ENCODE measurements at places on chromosomes 3 and 15.

GRCh38 chr15:36584511-36584910 is 5.1 kb downstream of the CDIN1 start:
- no peak for DNase-seq

DNA sequence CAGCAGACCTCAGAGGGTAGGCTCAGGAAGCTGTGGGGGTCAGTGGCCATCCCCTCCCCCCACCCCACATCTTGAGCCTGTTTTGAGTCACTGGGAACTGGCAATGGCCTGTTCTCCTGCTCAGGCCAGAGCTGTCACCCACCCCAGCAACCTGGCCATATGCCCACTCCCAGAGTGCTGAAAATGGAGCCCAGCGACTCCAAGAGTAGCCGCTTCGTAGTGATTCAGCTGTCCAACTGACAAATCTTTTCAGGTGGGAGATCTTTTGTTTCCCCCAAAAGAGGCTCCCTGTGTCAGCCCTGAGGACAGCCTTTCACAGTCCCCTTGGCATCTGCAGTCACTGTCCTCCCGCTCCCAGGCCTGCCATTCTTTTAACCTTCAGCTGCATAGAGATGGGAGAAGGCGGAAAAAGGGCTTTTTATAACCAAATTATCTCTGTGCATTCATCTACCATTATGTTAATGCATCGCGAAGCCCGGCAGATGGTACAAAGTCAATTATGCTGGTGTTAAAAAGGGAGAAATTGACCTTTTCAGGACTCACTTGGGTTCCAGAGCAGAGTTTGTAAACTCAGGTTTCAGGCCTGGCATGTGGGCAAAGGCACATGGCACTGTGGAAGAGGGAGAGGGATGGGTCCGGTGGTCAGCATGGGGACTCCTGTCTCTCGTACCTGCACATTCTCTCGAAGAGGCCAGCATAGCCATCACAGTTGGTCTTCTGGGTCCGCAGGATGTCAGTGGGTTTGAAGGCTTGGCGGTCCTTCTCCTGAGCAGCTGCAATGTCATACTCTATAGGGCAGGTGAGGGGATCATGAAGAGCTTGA is 32.1 kb downstream of the KY start:
- no peak for DNase-seq

DNA sequence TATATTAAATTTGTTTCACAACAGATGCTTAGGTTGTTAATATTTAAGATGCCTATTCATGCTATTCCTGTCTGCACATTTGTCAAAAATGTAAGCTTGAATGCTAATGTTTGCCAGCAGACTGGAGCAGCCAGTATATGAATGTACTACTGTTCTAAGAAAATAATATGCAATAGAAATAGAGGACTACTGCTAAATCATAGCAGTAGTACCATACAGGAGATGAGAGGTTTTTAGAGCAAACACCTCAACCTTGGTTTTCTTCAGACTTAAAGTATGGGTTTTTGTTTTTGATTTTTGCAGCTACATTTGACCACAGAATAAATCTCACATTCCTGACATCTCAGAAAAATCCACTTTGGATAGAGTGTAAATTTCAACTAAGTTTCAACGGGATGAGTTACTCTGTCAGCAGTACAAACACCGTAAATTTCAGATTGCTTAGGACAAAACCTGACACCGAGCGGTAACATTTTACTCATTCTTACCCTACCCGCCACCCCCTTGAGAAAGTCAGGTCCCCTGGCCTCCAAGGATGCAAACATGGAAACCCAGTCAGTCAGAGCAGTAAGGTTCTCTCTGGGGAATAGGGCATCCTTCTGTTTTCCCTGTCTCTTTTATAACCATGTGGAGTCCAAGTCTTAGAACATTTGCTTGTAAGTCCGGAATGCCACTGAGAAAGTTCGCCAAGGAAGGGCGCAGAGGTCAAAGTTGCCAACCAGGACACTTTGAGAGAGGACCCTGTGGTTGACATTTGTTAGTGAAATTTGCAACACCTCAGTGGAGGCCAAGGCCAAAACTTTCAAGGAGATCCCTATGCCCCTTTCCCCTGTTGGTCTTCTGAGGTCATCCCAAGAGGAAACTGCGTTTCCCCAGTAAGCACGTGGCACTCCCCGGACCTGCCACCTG is 17.9 kb upstream of the SATB1 start:
- no peak for DNase-seq

DNA sequence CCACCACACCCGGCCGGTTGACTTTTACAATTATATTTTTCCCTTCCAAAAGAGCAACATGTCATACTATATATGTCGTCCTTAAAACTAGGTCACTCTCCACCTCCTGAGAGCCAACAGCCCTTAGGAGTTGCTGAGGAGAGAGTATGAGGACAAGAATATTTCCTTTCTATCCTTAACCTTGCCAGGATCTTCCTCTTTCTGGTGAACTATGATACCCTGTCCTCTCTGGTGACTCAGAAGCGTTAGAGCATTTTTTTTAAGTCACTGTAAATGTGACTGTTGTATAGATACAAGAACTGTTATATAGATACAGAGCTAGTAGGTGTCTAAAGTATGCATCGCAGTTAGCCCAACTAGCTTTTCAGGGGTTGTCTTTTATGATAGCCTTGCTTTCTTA is 33.7 kb upstream of the MTHFS start:
- no peak for DNase-seq

- no peak for DNase-seq
Observed at GRCh38 chr15:49707598-49707997, 86.8 kb downstream of the DTWD1 start.

GRCh38 chr3:143145906-143146305 is 26.3 kb downstream of the CHST2 start:
- no peak for DNase-seq

- no peak for DNase-seq
Observed at GRCh38 chr15:90465140-90465929, 64.4 kb upstream of the CRTC3 start.

- no peak for DNase-seq
Observed at GRCh38 chr3:14210290-14210688, 31.7 kb downstream of the LSM3 start.

GRCh38 chr3:32542807-32543206 is 27.9 kb downstream of the DYNC1LI1 start:
- DNase-seq: no peak

DNA sequence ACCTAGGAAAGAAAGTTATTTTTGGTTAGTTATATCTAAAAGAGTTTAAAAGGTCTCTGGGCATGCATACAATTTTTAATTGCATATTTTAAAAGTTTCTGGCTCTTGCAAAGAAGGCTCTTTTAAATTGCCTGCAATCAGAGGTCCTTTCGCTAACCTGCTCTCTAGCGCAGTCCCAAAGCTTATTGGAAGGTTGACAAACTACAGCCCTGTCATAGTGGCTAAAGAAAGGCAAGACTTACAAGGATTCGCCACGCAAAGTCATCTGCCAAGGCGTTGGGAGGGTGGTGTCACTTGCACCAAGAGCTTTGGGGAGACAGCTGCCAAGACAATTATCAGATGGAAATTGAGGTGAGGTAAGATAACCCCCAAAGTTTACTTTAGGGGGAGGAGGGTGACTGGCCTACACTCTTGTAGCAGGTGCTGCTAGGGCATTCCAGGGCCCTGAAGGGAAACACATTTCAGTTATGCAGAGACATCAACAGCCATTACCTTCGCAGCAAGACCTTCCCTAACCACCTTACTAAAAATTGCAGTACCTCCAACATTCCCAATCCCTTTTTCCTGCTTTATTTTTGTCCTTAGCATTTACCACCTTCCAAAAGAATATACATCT is 606.2 kb downstream of the MAGI1 start:
- no peak for DNase-seq

DNA sequence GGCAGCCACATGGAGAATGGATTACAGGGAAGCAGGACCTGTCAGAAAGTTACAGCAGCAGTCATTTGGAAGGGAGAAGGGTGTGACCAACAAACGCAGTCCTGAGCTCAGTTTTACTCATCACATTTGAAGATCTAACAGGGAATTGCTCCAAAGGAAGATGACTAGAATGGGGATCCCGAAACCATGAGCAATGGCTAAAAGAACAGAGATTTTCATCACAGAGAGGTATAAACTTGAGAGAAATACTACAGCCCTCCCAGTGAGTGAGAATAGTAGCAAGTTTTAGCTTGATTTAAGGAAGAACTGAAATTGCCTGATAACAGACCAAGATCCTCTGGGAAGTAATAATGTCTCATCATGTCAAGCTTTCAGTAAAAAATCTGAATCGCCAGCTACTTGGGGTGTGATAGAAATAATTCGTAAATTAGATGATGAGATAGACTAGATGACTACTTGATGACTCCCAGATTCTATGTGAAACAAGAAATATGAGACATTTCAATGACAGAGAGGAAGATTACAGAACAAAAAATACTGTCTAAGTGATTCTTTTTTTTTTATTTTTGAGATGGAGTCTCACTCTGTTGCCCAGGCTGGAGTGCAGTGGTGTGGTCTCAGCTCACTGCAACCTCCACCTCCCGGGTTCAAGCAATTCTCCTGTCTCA is 16.9 kb downstream of the CD47 start:
- DNase-seq: no peak

DNA sequence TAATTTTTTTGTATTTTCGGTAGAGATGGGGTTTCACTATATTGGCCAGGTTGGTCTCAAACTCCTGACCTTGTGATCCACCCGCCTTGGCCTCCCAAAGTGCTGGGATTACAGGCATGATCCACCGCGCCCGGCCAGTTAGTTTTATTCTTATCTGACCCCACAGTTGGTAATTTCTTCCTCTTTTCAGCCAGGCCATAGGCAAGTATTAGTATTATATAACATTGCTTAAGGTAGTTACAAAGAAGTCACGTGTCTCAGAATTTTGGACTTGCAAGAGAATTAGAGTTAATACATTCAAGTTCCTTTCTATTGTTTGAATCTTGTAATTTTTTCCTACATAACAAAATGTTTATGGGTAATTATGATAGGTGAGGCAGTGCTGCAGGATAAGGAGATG is 334.8 kb downstream of the LPP start:
- DNase-seq: no peak

GRCh38 chr15:32956006-32956405 is 238.2 kb downstream of the GREM1 start:
- DNase-seq: no peak

DNA sequence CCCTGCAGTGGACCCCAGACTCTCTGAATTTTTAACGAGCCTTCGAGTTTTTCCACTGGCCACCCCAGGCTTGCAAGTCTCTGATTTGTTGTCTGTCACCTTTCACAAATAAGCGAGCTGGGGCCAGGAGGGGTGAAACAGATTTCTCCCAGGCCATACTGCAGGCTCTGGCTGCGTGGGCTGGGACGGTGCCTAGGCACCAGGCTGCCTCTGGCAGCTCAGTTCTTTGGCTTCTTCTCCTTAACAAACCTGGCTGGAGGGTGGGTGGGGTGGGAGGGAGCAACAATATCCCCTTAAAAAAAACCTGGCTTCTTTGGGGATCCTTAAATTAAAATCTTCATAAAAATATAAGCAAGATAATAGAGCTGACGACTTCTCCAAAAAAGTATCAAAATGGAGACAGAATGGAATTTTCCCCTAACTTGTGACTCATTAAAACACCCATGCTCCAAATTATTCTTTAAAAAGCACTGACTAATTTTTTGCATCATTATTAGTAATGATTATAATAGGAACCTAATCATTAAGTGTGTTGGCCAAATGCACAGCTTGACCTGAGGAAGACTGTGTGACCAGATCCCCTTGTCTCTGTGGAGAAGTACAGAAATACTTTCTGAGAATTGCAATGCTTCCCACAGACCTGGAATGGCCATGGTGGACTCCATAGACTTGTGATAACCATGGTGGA is 84.1 kb downstream of the SNRK start:
- DNase-seq: no peak

DNA sequence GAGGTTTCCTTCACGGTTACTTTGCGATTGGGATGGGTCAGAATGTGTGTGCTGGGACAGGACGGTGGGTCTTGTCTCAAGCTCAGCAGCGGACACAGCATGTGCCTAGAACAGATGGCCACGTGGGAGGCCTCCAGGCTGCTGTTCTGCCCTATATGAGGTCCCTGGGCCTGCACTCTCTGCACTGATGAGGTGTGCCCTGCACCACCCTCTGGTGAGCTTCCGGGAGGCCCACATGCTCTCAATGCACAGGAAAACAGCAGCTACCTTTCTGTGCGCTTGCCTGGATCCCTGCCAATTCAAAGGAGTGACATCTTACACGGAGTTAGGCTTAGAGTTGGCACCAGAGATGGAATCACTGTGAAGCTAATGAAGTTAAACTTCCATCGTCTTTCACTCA is 59.8 kb downstream of the BOC start:
- DNase-seq: no peak

- no peak for DNase-seq
Observed at GRCh38 chr3:75110741-75111140, 496.3 kb upstream of the CNTN3 start.

DNA sequence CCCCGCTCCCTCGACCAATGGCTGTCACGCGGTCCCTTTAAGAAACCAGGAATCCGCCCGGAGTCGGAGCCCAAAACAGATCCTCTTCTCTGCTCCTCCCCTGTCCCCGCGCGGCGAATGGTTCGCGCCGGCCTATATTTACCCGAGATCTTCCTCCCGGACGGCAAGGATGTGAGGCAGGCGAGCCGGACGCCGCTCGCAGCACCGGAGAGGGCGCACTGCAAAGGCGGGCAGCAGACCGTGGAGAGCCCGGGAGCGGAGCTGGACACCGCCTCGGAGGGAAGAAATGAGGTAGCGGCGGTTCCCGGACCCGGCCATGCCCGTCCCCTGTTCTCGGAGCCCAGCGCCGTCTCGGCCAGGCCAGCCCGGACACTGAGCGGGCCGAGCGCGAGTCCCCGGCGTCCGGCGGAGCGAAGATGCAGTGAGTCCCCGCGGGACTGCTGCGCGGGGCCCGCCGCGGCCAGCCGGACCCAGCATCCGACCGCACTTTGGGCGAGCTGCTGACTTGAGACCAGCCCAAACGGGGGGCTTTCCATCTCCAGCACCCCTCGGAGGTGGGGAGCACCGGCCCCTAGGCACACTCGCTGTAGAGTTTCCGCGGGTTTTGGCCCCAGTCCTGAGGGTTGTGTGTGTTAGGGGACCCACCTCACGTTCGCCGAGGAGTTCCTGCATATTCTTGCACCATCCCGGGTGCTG is at the start of gene FAM43A:
Gene FAM43A, plus strand, starts transcription at position 166 of the 696 bp plus-strand sequence. CDS start 944 bp downstream, outside the sequence.
- peak; percentile 49 for DNase-seq

- no peak for DNase-seq
Observed at GRCh38 chr3:14405360-14406238, 3.2 kb downstream of the SLC6A6 start.

GRCh38 chr3:177928172-177928873 is 607.9 kb upstream of the KCNMB2 start:
- no peak for DNase-seq

GRCh38 chr3:167780214-167780883 is 44.8 kb downstream of the SERPINI1 start:
- no peak for DNase-seq

- DNase-seq: peak; percentile 24
Observed at GRCh38 chr3:40290396-40290795, 19.1 kb upstream of the EIF1B start.

- DNase-seq: no peak
Observed at GRCh38 chr3:131317667-131318066, 63.9 kb upstream of the NUDT16 start.

GRCh38 chr15:47711655-47712054 is 5.7 kb upstream of the SEMA6D start:
- no peak for DNase-seq

- DNase-seq: no peak
Observed at GRCh38 chr15:59662260-59662659, 4.9 kb upstream of the GTF2A2 start.

GRCh38 chr3:37980462-37981347 is 9.9 kb upstream of the VILL start:
- DNase-seq: no peak

- DNase-seq: no peak
Observed at GRCh38 chr3:108333961-108334360, 37.6 kb downstream of the HHLA2 start.

Measured in central memory CD4-positive, alpha-beta T cell (primary cell).